ENCODE measurements at places on chromosomes 5 and 9.

DNA sequence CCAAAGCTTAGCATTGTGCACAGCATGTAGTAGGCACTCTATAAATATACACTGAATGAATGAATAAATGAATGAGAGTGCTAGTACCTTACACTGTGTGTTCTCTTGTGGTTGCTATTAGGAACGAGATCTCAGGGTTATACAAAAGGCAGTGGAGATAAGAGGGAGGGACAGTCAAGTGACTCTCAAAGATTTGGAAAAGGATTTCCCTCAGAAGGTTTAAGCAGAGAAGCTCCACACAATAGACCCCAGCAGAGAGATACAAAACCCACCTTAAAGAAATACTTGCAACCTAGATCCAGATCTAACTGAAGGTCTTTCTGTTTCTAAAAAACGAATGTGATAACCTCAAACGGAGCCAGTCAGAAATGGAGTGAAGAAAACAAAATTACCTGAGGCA is 11.8 kb upstream of the EFNA5 start:
- DNase-seq = no peak

DNA sequence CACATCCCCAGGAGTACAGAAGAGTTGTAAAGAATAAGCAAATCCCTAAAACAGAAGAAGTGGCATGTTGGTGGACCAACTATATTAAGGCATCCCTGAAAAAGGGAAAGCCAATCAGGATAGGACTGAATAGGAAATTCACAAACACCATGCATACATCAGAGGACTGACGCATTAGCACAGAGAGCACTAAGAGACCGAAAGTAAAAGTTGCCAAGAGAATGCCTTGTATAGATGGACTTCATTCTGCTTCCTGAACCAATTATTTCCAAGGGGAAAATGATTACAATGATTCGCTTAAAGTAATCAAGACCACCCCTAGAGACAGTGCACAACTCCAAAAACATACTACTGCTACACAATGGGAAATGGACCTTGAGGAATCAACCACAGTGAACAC is 33.5 kb downstream of the SHC3 start:
- no peak for DNase-seq

GRCh38 chr5:8028243-8028642 is 159.3 kb downstream of the MTRR start:
- no peak for DNase-seq

GRCh38 chr5:72494623-72495124 is 12.5 kb downstream of the ZNF366 start:
- no peak for DNase-seq

DNA sequence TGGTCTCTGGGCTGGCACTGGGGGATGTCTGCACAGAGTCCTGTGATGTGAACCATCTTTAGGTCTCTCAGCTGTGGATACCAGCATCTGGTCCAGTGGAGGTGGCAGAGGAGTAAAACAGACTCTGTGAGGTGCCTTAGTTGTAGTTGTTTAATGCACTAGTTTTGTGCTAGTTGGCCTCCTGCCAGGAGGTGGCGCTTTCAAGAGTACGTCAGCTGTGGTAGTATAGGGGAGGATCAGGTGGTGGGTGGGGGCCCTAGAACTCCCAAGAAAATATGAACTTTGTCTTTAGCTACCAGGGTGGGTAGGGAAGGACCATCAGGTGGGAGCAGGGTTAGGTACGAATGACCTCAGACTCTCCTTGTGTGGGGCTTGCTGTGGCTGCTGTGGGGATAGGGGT is 197.1 kb downstream of the TMC1 start:
- DNase-seq = no peak

GRCh38 chr9:17481565-17481964 is 97.3 kb upstream of the SH3GL2 start:
- no peak for DNase-seq

DNA sequence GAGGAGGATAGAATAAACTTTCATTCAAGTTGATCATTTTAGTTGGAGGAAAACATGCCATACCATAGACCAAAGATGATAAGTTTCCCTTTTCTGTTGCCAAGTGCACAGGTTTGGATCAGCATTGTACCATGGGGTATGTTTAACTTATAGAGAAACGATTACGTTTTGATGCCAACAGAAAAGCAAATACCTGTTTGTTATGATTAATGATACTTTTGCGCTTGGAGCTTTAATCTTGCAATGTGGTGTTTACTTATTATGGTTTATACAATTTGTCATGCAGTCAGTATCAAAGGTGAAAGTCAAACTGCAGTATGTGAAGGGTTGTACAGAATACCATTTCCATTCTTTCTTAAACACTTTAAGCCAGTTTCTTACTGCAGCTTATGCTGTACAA is 13.2 kb upstream of the ARHGEF28 start:
- DNase-seq = no peak

DNA sequence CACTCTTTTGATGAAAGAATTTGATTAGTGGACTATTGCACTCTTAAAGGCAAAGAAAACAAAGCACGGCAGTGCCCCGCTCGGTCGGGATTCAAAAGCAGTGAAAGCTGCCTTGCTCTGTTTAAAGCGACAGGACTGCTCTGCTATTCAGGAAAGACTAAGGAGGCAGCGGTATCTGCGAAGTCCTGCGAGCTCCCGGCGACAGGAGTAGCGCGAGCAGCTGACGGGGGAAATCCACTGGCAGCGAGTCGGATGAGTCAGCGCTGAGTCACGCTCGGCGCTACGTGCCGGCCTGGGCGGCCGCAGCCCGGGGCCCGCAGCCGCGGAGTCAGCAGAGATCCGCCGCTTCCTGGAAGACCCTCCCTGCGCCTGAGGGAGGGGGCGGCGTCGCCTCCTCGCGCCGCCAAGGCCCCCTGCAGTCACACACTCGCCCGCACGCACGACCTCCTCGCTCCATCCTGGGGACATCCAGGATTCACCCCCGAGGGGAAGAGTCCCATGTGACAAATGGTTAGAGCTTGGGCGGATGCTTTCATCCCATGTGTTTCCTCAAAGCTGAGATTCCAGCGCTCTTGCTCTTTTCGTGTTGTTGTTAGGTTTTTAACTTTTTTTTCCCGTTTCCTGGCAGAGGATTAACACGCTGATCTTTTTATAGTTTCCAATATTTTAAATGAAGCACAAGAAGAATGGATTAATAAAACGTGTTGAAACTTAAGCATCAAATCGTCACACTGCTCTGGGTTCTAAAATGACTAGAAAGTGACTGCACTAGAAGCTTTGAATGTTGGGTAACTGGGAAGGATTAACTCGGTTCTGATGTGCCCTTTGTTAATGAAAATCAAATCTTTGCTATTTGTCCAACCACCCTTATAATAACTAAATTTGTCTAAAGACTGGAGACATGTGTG is 102.5 kb downstream of the ARRDC3 start:
- peak; percentile 93 for DNase-seq

- no peak for DNase-seq
Measured at GRCh38 chr9:77435277-77435676, 212.8 kb downstream of the GNA14 start.

GRCh38 chr9:136550439-136551289 is 4.8 kb upstream of the NOTCH1 start:
- no peak for DNase-seq

DNA sequence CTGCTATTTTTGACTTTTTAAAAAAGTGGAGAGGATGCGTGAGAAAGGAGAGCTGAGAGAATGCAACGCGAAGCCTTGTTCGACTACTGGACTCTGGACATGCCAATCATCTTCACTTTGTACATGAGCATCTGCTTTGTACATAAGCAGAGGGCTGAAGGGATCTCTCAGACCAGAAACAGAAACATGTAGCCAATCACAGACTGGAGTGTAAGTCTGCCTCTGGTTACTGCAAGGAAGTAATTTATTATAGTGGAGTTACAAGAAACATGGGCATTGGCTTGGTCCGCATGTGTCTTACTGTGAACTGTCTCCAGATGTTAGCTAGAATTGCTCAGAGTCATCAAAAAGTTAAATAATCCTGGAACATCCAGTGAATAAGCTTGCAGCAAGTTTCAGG is 190.0 kb upstream of the GRAMD2B start:
- no peak for DNase-seq

- no peak for DNase-seq
Measured at GRCh38 chr9:113164536-113165300, 13.9 kb downstream of the SLC31A2 start.

All from T1000 (cell line).